Stimulated activated CD8-positive, alpha-beta memory T cell treated with anti-CD3 and anti-CD28 coated beads, Interleukin-7, amount 100 ng/mL, for 1 hour (primary cell): ENCODE measurements at places on chromosomes 13 and 19.

DNA sequence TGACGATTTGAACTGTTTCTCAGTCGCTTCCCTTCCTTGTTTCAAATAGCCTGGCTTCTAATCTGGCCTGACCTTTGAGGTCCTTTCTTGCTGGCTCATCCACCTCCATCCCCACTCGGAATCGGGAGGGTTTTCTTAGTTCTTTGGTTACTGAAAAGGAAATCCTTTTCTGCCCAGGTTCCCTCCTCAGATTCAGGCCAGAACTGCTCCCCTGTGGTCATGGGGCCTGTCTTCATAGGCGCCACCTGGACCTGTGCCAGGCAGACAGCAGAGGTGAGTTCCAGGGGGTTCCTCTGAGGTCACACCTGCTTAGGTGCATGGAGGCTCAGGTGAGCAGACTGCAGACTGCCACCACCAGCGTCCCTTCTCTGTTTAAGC lies 62.4 kb downstream of the AKAP11 start:
- no peak for DNase-seq

- no peak for DNase-seq
These were observed 190.0 kb downstream of the MZT1 start for GRCh38 chr13:72537395-72537780.

DNA sequence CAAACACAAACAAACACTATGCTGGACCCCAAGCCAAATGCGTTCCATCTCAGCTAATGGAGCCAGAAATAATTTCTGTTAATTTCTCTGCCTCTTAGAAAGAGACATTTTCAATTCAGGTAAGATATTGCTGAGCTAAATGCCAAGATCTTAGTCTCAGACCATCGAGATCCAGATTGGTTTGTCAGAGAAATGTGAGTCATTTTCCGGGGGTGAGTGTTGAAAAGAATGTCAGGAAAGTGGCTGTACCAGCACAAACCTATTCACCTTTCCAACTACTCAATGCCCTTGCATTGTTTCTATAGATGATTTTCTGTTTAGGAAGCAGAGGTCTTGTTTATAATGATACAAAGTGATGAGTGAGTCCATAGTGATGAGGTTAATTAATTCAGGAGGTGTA lies 266.8 kb upstream of the TSHZ3 start:
- DNase-seq: no peak

- DNase-seq: no peak
These were observed 1544.6 kb downstream of the OLFM4 start for GRCh38 chr13:54573186-54573585.

GRCh38 chr19:4979211-4979807 lies 10.4 kb downstream of the KDM4B start:
- DNase-seq: no peak

DNA sequence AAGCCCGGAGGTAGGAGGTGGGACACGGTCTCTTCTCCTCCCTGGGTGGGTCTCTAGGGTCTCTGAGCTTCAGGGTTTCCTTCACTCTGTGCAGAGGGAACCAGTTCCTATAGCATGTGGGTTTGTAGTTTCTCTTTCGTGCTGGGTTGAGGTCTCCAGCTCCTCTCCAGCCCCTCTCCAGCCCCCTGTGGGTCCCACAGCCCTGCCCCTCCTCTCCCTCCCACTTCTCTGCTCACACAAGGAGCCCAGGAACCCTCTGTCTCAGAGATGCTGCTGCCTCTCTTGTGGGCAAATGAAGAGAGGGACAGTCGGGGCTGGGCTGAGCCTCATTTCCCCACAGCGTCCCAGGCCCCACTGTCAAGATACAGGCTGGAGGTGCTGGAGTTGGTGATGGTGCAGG lies 1.4 kb downstream of the SIGLEC7 start:
- no peak for DNase-seq

DNA sequence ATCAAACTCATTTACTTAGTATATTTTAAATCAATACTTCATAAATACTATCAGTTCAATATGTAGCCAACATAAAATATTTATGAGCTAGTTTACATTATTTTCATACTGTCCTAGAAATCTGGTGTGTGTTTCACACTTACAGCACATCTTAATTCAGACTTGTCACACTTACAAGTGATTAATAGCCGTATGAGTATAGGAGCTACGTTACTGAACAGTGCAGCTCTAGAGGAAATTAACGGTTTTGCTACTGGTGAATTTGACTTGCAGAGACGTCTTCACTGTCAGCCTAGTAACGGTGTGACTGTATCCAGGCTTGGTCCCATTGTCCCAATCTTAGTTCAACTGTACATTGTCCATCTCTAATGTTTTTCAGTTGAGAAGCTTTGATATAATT lies 33.7 kb upstream of the POSTN start:
- DNase-seq: no peak

DNA sequence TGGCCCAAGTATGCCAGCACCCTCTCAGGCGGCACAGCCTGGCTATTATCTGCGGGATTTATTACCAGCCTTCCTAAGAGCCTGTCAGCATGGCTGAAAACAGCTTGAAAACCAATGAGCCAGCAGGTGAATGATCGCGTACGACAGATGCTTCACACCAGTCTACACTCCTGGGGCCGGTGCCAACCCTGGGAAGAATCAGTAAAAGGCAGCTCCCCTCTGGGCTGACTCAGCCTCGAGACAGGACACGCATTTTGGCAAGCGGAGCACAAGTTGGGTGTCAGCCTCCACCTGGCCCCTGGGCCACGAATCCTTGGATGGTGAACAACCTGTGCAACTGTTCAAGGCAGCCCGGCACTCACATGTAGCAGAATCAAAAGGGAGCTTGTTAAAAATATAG lies 15.6 kb downstream of the EMP3 start:
- DNase-seq: no peak

GRCh38 chr19:20171285-20171684 lies 4.3 kb downstream of the ZNF486 start:
- no peak for DNase-seq
